Activated effector memory CD4-positive, alpha-beta T cell treated with anti-CD3 and anti-CD28 coated beads, Interleukin-2, amount 50 U/mL, for 16 hours (primary cell): ENCODE measurements at places on chromosomes 4 and X.
A peak's percentile ranks its signal among the peaks of the same experiment; 100 is the strongest.

DNA sequence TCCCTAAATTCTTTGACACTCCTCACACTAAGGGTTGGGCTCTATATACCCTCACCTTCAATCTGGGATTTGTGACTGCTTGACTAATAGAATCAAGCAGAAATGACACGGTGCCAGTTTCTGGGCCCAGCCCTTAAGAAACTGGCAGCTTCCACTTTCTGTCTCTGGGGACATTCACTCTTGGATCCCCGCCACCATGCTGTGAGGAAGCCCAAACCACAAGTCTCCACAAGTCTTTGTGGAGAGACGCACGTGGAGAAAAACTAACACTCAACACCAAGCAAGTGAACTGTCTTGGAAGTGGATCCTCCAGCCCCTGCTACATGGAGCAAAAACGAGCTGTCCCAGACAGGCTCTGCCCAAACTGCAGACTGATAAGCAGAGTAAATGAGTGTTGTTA, 1.1 kb upstream of the EDNRA start:
- no peak for DNase-seq

DNA sequence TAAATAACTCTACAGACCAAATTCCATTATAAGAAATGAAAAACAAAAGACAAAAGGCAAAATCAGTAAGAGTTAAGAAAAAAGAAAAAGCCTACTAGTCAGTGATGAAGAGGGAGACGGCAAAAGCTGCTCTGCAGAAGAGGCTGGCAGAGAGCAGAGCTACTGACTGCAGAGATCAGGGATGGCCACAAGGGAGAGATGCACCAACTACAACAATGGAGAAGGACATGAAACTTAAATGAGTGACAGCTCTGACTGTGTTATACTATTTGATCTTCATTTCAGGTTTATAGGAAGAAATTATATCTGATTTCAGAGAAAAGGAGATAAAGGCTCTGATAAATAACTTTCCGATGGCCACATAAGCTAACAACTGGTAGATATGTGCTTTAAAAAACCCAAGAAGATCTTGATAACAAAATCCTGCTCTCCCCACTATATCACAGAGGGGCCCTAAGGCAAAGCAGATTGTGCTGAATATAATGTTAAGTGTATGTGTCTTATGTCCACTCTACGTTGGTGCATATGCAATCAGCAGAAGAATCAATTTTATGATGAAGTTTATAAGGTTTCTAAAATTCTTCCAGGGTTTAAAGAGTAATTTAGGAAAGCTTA, 58.4 kb upstream of the COX18 start:
- DNase-seq = no peak

DNA sequence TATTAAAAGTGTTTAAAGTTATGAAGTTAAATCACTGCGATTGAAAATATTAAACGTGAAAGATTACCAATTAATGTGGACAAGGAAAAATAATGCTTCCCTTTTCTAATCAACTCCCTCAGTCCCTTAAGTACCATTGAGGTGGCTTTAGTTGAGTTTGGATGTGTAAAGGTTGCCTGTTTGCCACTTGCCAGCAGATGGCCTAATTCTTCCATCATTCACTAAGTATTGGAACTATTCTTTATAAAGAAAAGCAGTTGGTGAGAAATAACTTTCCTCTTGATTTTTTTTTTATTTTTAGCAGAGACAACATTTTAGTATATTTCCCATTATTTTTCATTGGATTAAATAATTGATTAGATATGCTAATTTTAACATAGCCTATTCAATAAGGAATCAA, 295.9 kb upstream of the TACR3 start:
- DNase-seq = no peak

GRCh38 chrX:45295259-45295986, 94.7 kb upstream of the DIPK2B start:
- no peak for DNase-seq

GRCh38 chrX:149286940-149287349, 218.2 kb downstream of the IDS start:
- DNase-seq = peak; percentile 70

DNA sequence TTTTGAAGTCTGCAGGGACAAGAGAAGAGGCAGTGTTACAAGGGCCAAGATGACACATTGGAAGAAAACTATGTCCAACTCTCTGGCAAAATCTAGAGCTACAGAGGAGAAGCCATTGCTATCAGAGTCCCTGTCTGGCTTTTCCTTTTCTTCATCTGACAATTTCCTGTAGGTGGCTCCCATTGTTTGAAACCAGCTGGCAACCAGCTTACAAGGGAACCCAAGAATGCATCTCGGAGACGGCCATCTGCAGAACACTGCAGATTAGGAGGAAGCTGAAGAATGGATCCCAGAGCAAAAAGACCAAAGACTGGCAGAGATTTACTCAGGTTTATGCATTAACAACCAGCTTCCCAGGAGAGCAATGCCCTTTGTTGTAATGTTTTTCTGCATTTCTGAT, 216.2 kb upstream of the CTSO start:
- DNase-seq = no peak

DNA sequence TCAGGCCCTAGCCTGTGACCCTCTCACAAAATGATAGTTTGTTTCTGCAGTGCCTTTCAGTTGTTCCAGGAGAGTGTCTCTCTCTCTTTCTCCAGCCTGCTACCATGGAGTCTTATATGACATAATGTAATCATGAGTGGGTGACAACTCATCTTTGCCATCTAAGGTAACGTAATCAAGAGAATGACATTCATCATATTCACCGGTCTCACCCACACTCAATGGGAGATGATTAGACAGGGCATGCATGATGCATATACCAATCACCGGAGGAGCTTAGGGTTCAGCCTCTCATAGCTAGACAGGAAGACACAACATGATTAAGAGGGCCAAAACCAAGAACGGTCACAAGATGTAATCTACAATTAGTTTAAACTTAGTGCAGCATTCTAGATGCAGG, 97.1 kb upstream of the FAM9B start:
- DNase-seq = no peak

GRCh38 chr4:101355246-101355645, 7.9 kb upstream of the PPP3CA start:
- no peak for DNase-seq

GRCh38 chr4:7384003-7384928, 50.5 kb downstream of the PSAPL1 start:
- peak; percentile 58 for DNase-seq

- DNase-seq = no peak
Observed at GRCh38 chr4:152862608-152863007, 73.5 kb upstream of the FHDC1 start.

GRCh38 chr4:140427919-140428471, 547 bp upstream of the CLGN start:
- DNase-seq = no peak
